ENCODE measurements at places on chromosomes 7 and 10. TPM values are rescaled to one million over a fixed set of nuclear protein-coding genes. Genes with fewer than 3 reads are reported as not detected.

DNA sequence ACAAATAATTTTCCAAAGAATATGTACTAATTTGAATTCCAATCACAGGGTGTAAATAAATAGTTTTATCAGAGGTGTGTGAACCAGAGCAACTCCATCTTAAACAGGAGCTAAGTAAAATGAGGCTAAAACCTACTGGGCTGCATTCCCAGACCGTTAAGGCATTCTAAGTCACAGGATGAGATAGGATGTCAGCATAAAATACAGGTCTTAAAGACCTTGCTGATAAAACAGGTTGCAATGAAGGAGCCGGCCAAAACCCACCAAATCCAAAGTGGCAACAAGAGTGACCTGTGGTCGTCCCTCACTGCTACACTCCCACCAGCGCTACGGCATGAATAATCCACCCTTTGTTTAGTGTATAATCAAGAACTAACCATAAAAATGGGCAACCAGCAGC lies 291.7 kb upstream of the SEMA3D start:
- DNase-seq: no peak

DNA sequence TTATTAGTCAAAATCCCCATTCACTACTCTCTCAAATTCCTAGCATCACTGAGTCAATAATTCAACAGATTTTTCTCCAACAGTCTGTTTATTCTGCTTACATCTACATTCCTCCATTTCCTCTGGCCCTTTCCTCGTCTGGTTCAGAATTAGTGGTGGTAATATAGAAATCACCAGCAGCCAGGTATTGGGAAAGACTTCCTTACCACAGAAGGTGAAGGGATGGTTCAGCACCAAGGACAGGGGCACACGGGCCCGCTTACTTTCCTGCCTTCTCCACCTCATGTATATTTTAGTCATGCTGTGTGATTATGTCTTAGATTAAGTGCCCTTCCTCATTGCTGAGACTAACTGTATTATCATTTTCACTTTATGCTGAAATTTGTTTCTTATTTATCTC lies 70.4 kb upstream of the APBB1IP start:
- DNase-seq: peak; percentile 60

- DNase-seq: peak; percentile 3
Observed at GRCh38 chr10:93703066-93703465, 674 bp upstream of the FRA10AC1 start.

The ABCB4 gene
- 0.60 TPM for total RNA-seq

The RNF32 gene
- 1.7 TPM for total RNA-seq

Data from RPMI7951 (cell line).